ENCODE measurements at places on chromosomes 4 and X.
A peak's percentile ranks its signal among the peaks of the same experiment; 100 is the strongest.

- no peak for DNase-seq
Observed at GRCh38 chr4:152408514-152409327, 127.2 kb downstream of the FBXW7 start.

DNA sequence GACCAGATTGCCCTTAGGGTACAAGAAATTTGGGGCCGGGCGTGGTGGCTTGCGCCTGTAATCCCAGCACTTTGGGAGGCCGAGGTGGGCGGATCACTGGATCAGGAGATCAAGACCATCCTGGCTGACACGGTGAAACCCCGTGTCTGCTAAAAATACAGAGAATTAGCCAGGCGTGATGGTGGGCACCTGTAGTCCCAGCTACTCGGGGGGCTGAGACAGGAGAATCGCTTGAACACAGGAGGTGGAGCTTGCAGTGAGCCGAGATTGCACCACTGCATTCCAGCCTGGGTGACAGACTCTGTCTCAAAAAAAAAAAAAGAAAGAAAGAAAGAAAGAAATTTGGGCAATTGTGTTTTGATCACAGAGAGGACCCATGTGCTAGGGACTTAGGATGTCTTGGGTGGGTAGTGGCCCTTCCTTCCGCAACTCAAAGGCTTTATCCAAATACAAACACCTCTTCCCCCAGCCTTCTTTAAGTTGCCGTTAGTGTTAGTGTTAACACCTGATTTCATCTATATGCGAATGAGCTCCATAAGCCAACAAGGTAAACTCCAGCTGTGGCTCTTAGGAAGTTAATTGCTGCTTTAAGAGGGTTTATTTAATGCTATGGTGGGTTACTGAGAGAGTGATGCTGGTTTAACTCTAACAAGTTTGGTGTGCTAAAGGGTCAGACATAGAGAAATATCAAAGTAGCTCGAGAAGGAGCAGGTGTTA is 8.6 kb upstream of the CCDC110 start:
- DNase-seq, result no peak

GRCh38 chr4:3789587-3789986 is 23.4 kb downstream of the ADRA2C start:
- no peak for DNase-seq

GRCh38 chr4:177023951-177024350 is 231.2 kb upstream of the VEGFC start:
- no peak for DNase-seq

- no peak for DNase-seq
Observed at GRCh38 chr4:6582889-6583490, 8.0 kb downstream of the MAN2B2 start.

DNA sequence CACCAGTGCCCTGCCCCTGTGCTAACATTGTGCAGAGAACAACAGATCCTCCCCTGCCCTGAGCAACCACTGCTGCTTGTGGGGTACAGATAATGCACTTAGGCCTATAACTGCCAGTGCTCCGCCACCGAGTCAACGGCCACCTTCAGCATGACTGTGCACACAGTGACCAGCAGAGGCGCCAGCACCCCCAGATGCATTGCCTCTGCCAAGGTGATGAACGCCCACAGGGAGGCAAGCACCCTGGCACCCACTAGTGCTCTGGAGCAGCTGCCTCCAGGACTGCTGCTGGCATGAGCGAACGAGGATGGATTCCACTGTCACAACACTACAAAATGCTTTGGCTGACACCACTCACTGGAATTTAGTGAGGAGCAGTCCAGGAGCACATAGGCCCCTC is 38.2 kb downstream of the SPIN2B start:
- DNase-seq, result no peak

DNA sequence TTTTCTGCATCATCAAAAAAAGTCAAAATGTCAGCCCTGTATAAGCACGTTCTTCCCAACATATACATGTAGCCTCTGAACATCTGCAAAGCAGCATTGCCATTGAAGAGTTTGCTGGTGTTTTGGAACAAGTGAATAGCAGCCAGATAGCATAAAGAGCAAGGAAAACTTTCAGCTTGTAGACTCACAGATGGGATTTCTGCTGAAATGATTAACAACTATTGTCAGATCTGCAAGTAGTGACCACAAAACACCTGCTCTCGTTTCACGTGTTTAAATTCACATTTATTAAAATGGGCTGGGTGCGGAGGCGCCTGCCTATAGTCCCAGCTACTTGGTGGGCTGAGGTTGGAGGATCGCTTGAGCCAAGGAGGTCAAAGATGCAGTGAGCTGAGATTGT is 123.7 kb downstream of the SPRY1 start:
- no peak for DNase-seq

GRCh38 chrX:1462596-1463251 is 10.0 kb upstream of the ASMTL start:
- peak; percentile 71 for DNase-seq

GRCh38 chr4:89119166-89119565 is 7.8 kb downstream of the TIGD2 start:
- DNase-seq, result no peak

DNA sequence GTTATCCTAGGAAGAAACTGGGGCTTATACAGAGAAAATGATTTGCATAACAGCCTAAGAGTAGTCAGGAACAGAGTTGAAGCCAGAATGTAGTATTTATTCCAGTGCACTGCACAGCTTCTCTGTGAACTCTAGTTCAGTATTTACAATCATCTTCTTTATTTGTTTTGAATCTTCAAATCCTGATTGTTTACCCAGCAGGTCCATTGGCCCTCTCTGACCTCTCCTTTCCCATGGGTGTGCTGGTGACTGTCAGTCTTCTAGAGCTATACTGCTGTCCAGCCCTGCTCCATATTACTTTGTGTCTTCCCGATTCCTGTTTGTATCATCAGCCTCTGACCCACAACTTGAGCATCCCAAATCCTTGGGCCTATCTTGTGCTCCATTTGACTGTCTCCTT is 301.9 kb upstream of the HS3ST1 start:
- DNase-seq, result no peak

DNA sequence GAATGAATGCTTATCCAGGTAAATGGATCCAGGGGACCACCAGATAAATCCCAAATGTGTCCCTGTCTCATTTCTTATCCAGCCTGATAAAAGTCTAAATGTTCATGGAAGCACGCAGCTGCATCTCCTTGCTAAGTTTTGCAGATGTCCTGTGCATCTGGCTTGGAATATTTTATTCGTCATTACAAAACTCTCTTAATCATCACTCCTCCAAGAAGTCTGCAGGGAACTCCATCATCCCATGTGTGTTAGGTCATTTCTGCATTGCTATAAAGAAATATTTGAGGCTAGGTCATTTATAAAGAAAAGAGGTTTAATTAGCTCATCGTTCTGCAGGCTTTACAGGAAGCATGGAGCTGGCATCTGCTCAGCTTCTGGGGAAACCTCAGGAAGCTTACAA is 297.2 kb downstream of the HS3ST1 start:
- DNase-seq, result no peak

GRCh38 chrX:39896951-39897740 is 200.6 kb downstream of the BCOR start:
- DNase-seq, result no peak

DNA sequence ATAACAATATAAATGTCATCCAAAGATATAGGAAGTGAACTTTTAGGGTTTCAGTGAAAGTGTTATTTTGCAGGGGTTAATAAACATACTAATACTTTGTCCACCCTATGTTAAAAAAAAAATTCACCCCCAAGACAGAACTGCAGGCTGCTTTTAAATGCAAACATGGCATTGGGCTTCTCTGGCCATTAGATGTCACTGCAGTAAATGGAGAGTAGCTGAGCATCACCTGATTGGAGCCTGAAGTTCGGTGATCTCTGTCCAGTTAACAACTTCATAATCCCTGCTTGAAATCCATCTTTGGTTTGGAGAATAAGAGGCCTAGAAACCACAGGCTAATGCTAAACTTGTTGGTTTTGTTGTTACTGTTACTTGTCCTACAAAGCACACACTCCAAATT is 18.7 kb downstream of the SLC25A43 start:
- no peak for DNase-seq

- no peak for DNase-seq
Observed at GRCh38 chrX:19072372-19072771, 49.9 kb downstream of the ADGRG2 start.

- DNase-seq, result no peak
Observed at GRCh38 chrX:73134741-73135140, 55.4 kb upstream of the PABPC1L2A start.

DNA sequence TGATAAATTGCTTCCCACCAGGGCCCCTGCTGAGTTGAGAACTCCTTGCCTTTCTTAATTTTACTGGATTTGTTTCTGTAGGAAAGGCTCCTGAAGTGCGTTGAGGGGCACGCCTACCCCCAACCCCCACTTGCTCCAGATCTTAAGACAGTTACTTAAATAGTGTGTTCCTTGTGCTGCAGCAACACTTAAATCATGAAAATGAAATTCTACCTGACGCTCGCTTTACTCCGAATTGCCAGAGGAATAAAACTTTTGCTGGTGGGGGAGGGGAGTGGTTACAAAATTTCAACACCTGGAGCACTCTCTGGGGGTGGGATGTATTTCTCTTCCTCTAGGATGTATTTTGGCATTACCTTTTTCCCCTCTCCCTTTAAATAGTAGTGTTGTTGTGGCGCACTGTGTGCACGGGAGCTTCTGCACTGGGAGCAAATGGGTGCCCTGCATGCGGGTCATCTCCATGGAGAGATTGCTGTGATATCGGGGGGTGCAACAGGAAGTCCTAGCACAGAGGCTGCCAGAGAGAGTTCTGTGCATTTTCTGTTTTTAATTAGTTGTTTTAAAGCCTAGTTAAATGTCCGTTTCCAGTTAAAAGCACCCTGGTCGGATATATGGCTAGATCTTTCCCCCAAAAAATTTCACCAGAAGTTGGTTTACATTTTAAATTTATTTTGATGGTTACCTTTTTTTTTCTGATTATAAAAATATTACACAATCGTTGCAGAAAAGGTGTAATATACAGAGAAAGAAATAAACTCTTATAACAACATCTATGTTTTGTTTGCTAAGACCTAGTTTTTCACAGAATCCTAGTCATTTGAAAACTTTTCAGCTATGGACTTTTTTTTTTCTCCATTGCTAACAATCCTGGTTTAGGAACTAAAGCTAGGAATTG is 207.7 kb downstream of the SOWAHB start:
- DNase-seq, result no peak
